ENCODE measurements at places on chromosomes 4 and X.

DNA sequence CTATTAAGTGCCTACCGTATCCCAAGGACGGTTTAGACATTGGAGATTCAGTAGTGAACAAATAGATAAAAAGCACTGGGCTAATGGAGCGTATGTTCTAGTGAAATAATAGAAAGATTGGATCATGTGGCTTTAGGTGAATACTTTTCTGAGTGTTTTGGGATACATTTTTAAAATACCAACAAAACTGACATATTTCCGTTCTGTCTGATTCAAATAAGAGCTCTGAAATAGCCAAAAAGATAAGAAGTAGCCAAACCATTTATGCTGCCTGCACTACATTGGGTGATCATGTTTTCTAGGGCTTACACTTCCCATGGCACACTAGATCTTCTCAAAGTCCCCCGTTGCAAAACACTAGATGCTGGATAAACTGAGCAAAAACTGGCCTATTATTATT lies 14.2 kb downstream of the IGFBP7 start:
- no peak for DNase-seq

DNA sequence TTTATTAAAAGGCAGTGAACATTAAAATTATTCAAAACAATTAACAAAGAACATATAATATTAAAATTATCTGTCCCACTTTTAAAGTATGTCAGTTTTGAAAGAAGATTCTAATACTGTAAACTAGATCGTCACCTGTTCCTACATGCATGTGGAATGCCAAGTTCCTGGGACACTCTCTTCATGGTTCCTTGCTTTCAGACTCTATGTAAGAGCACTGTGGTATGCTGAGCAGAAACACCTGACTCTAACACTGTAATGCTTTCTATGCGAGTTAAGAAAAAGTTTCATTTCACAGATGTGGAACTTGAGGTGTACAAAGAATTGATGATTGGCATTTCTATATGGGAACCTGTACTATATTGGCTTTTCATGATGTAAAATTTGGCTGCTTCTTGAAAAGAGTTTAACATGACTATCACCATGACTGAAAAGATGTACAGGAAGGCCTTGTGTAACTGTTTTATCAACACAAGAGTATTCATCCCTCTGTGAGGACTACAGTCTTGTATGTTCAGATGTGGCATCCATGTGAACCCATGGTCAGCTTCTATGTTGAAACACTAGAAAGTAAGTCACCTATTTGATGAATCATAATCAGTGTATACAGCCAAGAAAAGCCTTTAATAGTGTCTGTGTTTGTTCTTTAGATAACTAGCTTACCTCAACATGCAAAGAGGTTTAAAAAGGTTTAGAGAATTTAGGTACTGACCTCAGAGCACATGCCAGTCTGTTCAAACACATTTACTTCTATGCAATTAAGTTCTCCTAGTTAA lies 354.5 kb downstream of the ARHGAP24 start:
- DNase-seq: no peak

DNA sequence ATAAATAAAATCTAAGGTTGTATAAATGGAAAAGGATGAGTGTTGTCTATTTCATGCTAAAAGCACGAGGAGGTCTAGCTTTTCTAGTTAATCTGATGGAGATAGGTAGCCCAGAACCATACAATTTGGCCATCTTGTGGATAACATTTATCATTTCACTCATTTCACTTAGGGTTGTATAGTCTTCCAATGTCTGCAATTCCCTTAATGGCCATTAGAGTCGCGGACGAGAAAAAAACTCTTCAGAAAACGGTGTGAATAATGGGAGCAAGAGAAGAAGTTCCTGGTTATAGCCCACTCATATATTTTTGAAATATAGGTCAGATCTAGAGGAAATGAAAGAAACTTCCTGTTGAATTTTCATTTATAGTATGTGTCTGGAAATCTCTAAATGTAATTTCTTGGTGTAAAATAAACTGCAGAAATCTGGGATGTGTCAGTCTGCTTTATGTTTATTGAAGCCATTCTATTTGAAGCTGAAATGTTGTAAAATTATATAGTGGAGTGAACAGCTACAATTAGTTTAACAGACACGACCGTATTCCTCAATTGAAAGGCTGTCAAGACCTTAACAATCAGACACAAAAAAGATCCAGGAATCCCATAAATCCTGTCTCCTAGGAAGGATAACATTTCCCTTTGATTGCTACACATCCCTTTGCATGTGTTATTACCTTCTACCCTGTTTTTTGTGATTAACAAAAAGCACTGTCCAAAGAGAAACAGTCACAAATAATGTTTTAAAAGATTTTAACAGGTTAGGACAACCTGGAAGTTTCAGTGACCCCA lies 47.7 kb upstream of the MGST2 start:
- DNase-seq: no peak

- no peak for DNase-seq
These were observed 128.2 kb upstream of the ENPEP start for GRCh38 chr4:110347805-110348204.

DNA sequence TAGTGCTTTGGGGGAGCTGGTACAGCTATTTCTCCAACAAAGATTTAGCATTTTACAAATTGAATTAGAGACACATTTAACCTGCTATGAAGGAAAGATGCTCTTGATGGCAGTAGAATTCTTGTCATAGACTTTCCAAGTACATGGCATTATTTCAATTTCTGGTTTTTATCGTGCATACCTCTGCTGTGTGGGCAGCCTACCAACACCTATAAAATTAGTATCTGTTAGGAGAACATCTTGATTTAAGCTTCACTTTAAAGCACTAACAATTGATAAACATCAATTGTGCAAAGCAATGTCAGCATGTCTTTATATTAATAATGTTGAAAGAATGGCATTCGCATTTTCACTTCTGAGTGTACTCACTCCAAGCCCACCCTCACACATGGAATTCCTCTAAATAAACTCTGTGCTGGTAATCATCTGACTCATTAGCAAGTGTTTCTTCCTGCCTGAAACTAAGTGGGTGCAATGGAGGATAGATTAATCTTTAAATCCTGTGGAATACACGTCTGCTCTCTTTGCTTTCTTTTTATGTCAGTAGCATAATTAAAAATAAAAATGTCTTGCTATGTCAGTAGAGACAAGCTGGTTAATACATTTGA lies 279.8 kb upstream of the MAGEB18 start:
- no peak for DNase-seq

GRCh38 chr4:152815078-152815477 lies 35.3 kb downstream of the ARFIP1 start:
- DNase-seq: no peak

GRCh38 chrX:10120331-10120730 lies 36.4 kb upstream of the CLCN4 start:
- no peak for DNase-seq

GRCh38 chr4:42487230-42487629 lies 89.9 kb downstream of the SHISA3 start:
- no peak for DNase-seq

DNA sequence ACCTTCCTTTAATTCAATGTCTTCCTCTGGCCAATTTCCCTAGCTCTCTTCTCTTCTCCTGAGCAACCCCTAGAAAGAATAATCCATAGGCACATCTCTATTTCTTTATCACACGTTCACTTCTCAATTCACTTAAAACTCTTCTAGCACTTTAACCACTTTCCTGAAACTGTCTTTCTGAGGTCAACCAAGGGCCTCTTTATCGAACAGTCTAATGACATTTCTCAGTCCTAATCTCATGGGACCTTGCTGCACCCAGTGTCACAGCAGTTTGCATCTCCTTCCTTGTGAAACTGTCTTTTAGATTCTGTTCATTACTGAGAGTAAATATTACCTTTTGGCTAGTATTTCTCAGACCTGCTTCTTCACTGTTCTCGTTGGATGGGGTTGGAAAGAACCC lies 285.3 kb upstream of the RASGEF1B start:
- no peak for DNase-seq

DNA sequence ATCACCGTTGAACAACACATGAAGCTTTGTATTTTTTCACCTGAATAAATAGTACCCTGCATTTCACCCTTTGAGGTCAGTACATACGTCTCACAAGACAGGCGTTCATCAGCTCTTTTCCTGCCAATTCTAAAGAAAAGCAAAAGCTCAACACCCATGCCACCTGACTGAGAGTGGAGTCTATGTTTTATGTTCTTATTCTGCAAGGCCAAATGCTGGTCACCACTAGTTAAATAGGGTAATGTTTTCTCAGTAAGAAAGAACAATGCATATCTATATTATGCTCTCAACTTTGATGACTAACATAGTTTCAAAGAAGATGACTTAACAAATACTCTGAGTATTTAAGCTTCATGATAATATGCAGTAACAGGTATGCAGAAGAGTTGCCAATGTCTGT lies 336.3 kb upstream of the BMP3 start:
- no peak for DNase-seq

DNA sequence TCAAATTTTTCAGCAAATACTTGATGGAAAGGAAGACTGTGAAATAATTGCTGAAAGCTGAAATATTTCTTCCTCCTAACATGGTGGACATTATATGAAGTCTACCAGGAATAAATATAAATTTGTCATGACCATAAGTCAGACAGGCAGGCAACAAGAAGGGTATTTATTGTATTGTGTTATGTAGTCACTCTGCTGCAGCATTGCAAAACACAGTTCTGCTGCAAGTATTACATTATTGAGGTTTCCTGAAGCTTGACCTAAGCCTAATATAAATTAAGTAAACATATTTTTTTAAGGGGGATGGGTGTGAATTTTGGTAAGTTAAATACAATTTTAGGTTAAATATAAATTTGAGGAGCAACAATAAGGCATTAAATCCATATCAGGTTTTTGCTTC lies 60.2 kb upstream of the MAOA start:
- no peak for DNase-seq
